ENCODE measurements at places on chromosomes 5 and 9.

DNA sequence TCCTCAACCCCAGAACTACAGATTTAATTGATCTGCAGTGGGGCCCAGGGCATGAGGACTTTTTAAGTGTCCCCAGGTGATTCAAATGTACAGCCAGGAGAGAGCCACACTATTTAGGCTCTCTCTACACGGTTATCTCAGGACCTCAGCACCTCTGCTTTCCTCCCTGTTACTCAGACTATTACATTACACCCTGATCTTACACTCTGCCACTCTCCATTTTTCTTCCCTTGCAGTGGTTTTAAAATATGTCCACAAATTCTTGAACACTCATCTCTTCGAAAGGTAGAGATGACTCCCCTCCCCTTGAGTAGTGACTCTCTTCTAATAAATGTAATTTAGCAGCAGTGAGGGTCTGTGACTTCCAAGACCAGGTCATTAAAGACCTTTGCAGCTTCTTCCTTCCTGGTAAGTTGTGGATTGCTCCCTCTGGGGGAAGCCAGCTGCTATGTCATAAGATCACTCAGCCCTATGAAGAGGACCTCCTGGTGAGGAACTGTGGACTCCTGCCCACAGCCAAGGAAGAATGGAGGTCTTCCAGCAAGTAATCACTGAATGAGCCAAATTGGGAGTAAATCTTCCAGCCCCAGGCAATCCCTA lies 87.5 kb upstream of the SSBP2 start:
- DNase-seq = peak; percentile 26

- DNase-seq = no peak
Observed at GRCh38 chr5:152403046-152403445, 2.0 kb downstream of the NMUR2 start.

GRCh38 chr5:161378701-161379100 lies 167.8 kb downstream of the GABRB2 start:
- DNase-seq = no peak

- no peak for DNase-seq
Observed at GRCh38 chr9:97640325-97640724, 6.7 kb downstream of the NCBP1 start.

DNA sequence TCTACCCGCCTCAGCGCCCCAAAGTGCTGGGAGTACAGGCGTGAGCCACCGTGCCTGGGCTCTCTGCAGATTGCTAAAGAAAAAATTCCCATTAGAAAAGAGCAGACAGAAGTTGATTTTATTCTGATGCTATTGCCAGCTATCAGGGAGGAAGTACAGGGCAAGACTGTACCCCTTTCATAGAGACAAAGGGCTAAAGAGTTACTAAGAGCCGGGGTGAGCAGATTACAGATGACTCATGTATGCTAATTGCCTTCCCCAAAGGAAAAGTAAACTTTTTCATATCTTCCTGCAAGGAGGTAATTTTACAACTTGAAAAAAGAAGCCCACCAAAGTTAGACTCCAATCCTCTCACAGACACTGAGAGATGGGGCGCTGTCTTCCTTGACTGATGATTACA lies 42.3 kb upstream of the MCTP1 start:
- DNase-seq = peak; percentile 38

DNA sequence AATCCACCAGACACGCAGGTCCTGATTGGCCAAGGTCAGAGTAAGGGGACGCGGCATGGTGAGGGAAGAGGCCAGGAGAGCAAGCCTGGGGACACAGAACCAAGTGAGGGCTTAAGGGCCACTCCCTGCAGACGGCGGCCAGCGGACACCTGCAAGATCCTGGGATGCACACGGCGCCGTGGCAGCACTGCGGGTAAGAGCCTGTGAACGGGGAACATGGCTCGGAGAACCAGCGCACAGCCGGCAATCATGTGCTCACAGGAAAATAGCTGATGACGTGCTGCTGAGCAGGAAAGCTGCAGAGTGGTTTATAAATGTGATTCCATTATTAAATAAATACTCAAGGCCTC lies 27.0 kb upstream of the NSMF start:
- no peak for DNase-seq

- DNase-seq = no peak
Observed at GRCh38 chr5:139407517-139407916, 3.6 kb upstream of the SPATA24 start.

DNA sequence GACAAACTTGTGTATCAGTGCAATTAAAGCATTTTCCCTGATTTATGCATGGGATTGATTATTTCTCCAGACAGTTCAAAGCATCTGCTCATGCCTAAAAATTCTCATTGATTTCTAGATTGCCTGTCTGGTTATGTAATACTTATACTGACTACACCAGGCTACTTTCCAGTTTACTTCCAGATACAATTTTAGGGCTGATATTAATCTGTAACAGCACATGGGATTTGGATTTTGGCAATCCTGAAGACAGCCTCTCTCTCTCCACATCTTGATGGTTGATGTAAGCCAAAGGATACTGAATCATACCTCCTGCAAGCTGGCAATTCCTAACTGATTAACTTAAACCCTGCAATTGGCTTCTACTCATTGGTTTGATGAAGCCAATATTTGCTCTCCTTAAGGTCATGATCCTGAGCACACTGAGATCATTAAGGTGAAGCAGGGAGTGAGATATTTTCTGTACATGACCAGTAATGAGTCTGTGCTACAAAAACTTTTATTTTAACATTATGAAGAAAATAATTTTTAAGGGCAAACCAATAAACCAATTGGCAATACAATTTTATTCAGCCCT lies 25.7 kb upstream of the FBXL7 start:
- DNase-seq = no peak

DNA sequence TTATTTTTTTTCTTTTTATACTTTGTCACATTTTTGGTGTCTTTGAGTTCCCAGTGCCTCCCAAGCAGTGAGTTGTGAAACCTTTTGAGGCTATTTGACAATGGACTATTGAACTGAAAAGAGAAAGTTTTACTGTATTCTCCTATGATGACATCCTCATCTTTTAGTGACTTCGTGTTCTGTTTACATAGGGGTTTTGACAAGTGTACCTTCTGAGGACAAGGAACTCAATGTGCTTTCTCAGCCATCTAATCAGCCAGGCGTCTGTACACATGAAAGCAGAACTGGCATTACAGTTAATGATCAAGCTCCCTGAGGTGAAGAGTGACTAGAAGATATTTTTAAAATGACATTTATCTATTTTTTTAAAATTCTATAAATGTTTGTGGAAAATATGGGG lies 175.5 kb downstream of the ANXA1 start:
- DNase-seq = no peak

- DNase-seq = peak; percentile 74
Observed at GRCh38 chr5:132500931-132501628, 10.5 kb upstream of the IRF1 start.

- no peak for DNase-seq
Observed at GRCh38 chr9:137383784-137384756, 38.9 kb downstream of the EXD3 start.
